ENCODE measurements at places on chromosomes 1 and 21.

GRCh38 chr1:214362188-214362882 is 81.4 kb downstream of the SMYD2 start:
- H3K4me3 ChIP-seq = no peak overlapping the region
- no peaks in the 10 kb centered on the region for H3K36me3 ChIP-seq
- H3K27me3 ChIP-seq = peaks cover 3% of the 10 kb centered on the region
- no peak for DNase-seq
- H3K27ac ChIP-seq = no peak overlapping the region
- no peaks in the 10 kb centered on the region for H3K4me1 ChIP-seq

DNA sequence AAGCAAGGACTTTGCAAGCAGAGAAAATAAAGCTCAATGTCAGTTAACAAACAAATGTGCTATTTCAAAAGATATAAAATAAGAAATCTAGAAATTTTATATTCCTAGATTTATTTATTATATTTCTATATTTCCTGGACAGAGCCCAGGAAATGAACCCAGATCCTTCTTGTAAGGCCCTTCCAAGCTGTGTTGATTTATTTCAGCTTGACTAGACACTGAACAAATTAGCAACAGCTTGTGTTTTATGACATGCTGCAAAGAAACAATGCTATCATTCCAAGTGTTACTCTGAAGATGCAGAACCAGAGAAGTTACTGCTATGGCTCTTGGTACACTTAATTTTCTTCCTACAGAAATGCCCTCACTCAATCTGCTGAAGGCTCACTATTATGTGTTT is 6.2 kb downstream of the TGFBR3 start:
- H3K4me1 ChIP-seq = peaks cover 51% of the 10 kb centered on the region
- DNase-seq = no peak
- H3K27me3 ChIP-seq = no peaks in the 10 kb centered on the region
- H3K36me3 ChIP-seq = no peaks in the 10 kb centered on the region
- H3K27ac ChIP-seq = no peak overlapping the region
- H3K4me3 ChIP-seq = no peak overlapping the region

DNA sequence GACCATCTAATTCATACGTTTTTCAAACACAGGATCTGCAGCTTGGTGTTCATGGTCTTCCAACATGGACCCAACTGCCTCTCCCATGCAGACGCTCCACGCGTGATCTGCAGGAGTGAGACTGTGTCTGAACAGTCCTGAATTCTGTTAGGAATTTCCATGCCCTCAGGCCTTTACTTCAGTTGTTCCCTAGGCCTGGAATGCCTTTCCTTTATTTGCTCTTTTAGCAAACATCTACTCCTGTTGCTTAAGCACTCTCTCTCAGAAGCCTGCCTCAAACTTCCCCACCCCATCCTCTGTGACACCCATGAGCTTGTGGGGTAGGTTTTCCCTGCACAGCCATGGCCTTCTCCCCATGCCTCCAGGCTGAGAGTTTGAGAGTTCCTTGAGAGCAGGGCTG is 73.7 kb downstream of the DMRTB1 start:
- H3K36me3 ChIP-seq = no peaks in the 10 kb centered on the region
- DNase-seq = no peak
- H3K4me1 ChIP-seq = no peaks in the 10 kb centered on the region
- no peak overlapping the region for H3K4me3 ChIP-seq
- H3K27me3 ChIP-seq = no peaks in the 10 kb centered on the region

- H3K27me3 ChIP-seq = no peaks in the 10 kb centered on the region
- H3K4me1 ChIP-seq = no peaks in the 10 kb centered on the region
- H3K4me3 ChIP-seq = no peak overlapping the region
- H3K27ac ChIP-seq = no peak overlapping the region
- no peaks in the 10 kb centered on the region for H3K36me3 ChIP-seq
- no peak for DNase-seq
These were observed 1037.2 kb downstream of the ADGRL2 start for GRCh38 chr1:82837766-82838465.

DNA sequence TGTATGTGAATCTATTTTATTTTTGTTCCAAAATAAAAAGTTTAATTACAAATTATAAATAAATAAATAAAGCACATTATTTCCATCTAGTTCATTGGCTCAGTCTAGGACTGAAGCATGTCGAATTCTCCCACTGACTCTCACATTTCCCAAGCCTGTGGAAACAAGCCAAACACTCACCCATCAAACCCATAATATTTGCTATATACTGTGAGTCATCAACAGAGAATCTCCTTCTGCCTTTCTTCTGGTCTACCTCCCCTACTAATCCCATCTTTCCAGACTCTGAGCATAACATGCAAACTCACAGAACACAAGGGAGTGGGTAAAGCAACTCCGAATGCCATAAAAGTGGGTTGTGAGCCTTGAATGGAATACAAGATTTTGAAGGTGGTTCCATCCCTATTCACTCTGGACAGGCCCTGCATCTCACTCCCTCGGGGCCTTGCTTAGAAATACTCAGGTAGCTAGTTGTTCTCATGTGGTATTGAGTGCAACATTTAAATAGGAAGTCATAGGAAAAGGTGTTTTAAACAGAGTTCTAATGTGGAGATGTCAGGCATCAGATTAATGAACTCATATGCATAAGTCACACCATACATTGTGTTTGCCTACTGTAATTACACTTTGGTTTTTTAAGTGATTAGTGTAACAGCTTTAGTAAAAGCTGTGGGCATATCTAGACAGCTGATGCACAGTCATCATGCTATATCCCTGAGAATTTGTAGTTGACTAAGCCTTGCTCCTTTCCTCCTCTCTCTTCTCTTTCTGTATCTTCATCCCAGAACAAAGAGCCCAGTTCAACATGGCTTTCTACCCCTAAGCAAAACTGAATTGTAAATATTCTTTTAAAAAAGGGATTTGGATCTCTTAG is 47.0 kb downstream of the F5 start:
- no peak overlapping the region for H3K4me3 ChIP-seq
- no peak overlapping the region for H3K27ac ChIP-seq
- no peak for DNase-seq
- H3K36me3 ChIP-seq = no peaks in the 10 kb centered on the region
- H3K4me1 ChIP-seq = no peaks in the 10 kb centered on the region

GRCh38 chr1:204670152-204670927 is 15.2 kb downstream of the LRRN2 start:
- H3K4me3 ChIP-seq = no peak overlapping the region
- no peaks in the 10 kb centered on the region for H3K27me3 ChIP-seq
- H3K36me3 ChIP-seq = no peaks in the 10 kb centered on the region

GRCh38 chr1:209723756-209724693 is 19.4 kb downstream of the HSD11B1 start:
- H3K36me3 ChIP-seq = no peaks in the 10 kb centered on the region
- no peak for DNase-seq
- H3K4me1 ChIP-seq = peaks cover 15% of the 10 kb centered on the region
- no peak overlapping the region for H3K4me3 ChIP-seq
- no peaks in the 10 kb centered on the region for H3K27me3 ChIP-seq

GRCh38 chr1:7409278-7409677 is 361.8 kb upstream of the VAMP3 start:
- H3K4me3 ChIP-seq = no peak overlapping the region
- H3K27ac ChIP-seq = no peak overlapping the region
- no peaks in the 10 kb centered on the region for H3K27me3 ChIP-seq
- no peaks in the 10 kb centered on the region for H3K4me1 ChIP-seq
- no peaks in the 10 kb centered on the region for H3K36me3 ChIP-seq

DNA sequence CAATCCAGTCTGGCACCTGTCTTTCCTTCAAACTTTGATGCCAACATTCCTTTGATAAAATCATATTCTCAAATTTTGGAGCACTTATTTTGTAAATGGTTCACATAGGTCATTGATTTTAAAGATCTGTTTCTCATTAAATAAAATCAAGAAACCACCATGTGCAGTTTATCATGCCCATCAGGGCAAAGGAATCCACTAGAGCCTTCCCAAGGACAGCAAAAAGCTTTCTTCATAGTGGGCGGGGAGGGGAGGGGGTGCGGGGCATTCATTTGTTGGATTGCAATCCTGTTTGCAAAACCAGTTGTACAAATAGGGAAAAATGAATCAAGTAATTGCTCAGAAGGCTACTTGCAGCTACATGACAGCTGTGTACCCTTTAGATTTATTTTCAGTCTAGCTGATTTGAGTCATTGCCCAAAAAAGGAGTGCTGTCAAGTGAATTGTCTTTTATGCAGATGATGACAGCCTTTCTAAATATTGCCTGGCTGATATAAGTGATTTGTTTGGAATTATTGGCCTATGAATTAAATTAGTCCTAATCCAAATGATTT is 23.0 kb downstream of the LRRC8B start:
- no peak overlapping the region for H3K4me3 ChIP-seq
- H3K27ac ChIP-seq = peak overlapping the region; percentile 10
- peaks cover 18% of the 10 kb centered on the region for H3K4me1 ChIP-seq
- no peaks in the 10 kb centered on the region for H3K27me3 ChIP-seq

DNA sequence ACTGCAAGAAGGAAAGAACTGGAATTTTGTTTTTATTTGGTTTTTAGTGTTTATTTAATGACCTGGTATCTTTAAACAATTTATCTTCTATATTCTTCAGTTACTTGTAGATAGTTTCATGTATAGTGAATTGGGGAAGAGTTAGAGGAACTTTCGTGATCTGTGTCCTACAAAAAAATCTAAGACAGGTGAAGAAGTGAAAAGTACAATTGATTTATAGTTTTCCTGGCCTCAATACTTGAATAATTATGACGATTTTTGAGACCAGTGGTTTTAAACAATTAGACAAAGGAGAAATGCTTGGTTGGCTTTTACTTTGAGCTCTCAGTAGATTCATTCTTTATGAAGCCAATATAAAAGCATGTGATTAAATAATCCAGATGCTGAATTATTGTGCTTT is 7.5 kb downstream of the MIER1 start:
- H3K4me3 ChIP-seq = peak overlapping the region; percentile 15
- H3K4me1 ChIP-seq = peaks cover 55% of the 10 kb centered on the region
- DNase-seq = no peak
- H3K27me3 ChIP-seq = no peaks in the 10 kb centered on the region

GRCh38 chr1:108117945-108118902 is 81.9 kb downstream of the SLC25A24 start:
- H3K4me3 ChIP-seq = no peak overlapping the region
- DNase-seq = no peak
- H3K27me3 ChIP-seq = no peaks in the 10 kb centered on the region
- no peak overlapping the region for H3K27ac ChIP-seq
- no peaks in the 10 kb centered on the region for H3K4me1 ChIP-seq

GRCh38 chr1:241654641-241655040 is 2.6 kb downstream of the WDR64 start:
- no peak overlapping the region for H3K4me3 ChIP-seq
- DNase-seq = no peak
- H3K27ac ChIP-seq = no peak overlapping the region
- no peaks in the 10 kb centered on the region for H3K36me3 ChIP-seq
- no peaks in the 10 kb centered on the region for H3K27me3 ChIP-seq
- H3K4me1 ChIP-seq = no peaks in the 10 kb centered on the region

DNA sequence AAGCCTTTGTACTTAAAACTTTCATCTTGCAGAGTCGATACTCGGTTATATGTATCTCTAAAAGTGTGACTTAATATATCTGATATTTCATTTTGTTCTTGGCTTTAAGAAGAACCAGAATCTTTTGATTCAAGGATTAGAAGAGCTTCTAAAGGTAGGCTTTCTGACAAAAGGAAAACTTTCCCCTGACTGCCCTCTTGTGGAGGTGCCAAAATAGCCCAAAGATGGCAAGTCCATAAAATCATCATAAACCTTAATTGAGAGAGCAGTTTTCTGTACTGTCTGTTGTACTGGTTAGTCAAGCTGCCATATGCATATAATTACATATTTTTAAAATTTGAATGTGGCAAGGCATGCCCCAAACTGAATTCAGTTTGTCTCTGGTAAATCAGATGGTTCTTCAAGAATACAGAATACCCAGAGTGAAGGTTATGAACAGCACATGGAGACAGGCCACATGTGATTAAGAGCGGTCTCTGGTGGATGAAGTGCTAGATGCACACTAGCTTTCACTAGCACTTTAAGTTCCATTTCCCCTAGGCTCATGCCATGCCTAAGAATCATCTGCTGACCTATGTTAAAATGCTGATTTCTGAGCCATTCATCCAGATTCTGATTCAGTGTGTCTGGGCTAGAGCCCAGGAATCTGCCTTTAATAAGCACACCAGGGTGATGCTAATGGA is 27.7 kb upstream of the ELAVL4 start:
- H3K27ac ChIP-seq = no peak overlapping the region
- no peaks in the 10 kb centered on the region for H3K27me3 ChIP-seq
- no peaks in the 10 kb centered on the region for H3K4me1 ChIP-seq
- H3K4me3 ChIP-seq = no peak overlapping the region

DNA sequence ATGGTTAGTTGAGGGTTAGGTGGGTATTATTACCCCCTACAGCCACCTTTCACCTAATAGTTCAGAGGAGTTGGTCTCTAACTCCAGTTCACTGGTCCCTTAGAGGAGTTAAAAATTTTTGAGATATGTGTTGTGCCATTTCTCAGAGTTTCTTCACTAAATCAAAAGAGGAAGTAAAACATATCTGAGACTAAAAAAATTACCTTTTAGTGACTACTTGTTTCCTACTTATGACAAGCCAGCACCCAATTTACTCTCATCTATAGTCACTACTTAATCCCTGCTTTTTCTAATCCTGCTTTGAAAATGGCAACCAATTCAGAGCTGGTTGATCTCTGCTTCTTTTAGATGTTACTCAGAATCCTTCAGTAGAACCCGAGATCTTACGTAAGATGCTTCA is 1316.8 kb upstream of the B3GALT2 start:
- no peak overlapping the region for H3K4me3 ChIP-seq
- H3K27ac ChIP-seq = no peak overlapping the region
- no peaks in the 10 kb centered on the region for H3K36me3 ChIP-seq
- H3K4me1 ChIP-seq = no peaks in the 10 kb centered on the region

- no peaks in the 10 kb centered on the region for H3K4me1 ChIP-seq
- no peak overlapping the region for H3K4me3 ChIP-seq
- no peaks in the 10 kb centered on the region for H3K27me3 ChIP-seq
- no peak for DNase-seq
- H3K27ac ChIP-seq = no peak overlapping the region
- H3K36me3 ChIP-seq = no peaks in the 10 kb centered on the region
These were observed 104.1 kb upstream of the TMPRSS2 start for GRCh38 chr21:41611966-41612606.

DNA sequence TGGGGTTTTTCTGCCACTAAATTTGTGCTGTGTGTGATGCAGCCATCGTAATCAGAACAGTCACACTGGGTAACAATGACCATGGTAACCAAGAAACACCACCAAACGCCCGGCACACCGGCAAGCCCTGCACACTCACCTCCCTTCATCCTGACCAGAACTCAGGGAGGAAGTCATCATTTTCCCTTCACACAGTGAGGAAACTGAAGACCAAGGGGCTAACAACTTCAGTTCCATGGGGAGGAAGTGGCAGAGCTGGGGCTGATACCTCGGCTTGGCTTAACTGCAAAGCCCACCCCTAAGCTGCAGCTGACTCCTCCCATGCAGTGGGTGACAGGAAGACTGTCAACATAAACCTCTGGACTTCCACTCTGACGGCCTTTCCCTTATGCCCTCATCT is 69.3 kb upstream of the BCAR3 start:
- no peak overlapping the region for H3K4me3 ChIP-seq
- no peaks in the 10 kb centered on the region for H3K27me3 ChIP-seq
- DNase-seq = no peak
- no peaks in the 10 kb centered on the region for H3K4me1 ChIP-seq
- no peak overlapping the region for H3K27ac ChIP-seq

All from CD8-positive, alpha-beta memory T cell (primary cell).